ENCODE measurements at places on chromosomes 13 and 19. TPM values are rescaled to one million over a fixed set of nuclear protein-coding genes. Genes with fewer than 3 reads are reported as not detected.

The FPR2 gene
- total RNA-seq, result 1.3 TPM

The ZNF493 gene
- 9.6 TPM for total RNA-seq

- H3K27ac ChIP-seq, result no peak overlapping the region
- peaks cover 4% of the 10 kb centered on the region for H3K4me1 ChIP-seq
- H3K4me3 ChIP-seq, result no peak overlapping the region
- H3K36me3 ChIP-seq, result no peaks in the 10 kb centered on the region
- no peak for DNase-seq
- no peaks in the 10 kb centered on the region for H3K27me3 ChIP-seq
Observed at GRCh38 chr13:20774746-20775145, 985 bp upstream of the EEF1AKMT1 start.

The POGLUT2 gene
- total RNA-seq, result 0.60 TPM

GRCh38 chr19:7888145-7888825, at the start of gene LRRC8E:
Gene LRRC8E, plus strand, starts transcription at chr19:7888510. Its CDS starts 7,094 bp downstream, at chr19:7895604.
- peak within 1 kb of the TSS; percentile 66 for H3K27ac ChIP-seq
- peak within 1 kb of the TSS; percentile 71 for H3K4me3 ChIP-seq
- H3K4me1 ChIP-seq, result no peaks in the 10 kb centered on the region
- DNase-seq, result peak; percentile 91

The GET3 gene
- total RNA-seq, result 26.1 TPM

- H3K4me1 ChIP-seq, result no peaks in the 10 kb centered on the region
- no peak overlapping the region for H3K27ac ChIP-seq
- H3K36me3 ChIP-seq, result no peaks in the 10 kb centered on the region
Observed at GRCh38 chr19:41994521-41994971, 516 bp upstream of the ATP1A3 start.

GRCh38 chr13:98181111-98181815, 4.2 kb upstream of the RNF113B start:
- H3K27me3 ChIP-seq, result no peaks in the 10 kb centered on the region
- no peak for DNase-seq
- H3K4me3 ChIP-seq, result no peak overlapping the region

The CYP4F22 gene
- not detected for total RNA-seq

DNA sequence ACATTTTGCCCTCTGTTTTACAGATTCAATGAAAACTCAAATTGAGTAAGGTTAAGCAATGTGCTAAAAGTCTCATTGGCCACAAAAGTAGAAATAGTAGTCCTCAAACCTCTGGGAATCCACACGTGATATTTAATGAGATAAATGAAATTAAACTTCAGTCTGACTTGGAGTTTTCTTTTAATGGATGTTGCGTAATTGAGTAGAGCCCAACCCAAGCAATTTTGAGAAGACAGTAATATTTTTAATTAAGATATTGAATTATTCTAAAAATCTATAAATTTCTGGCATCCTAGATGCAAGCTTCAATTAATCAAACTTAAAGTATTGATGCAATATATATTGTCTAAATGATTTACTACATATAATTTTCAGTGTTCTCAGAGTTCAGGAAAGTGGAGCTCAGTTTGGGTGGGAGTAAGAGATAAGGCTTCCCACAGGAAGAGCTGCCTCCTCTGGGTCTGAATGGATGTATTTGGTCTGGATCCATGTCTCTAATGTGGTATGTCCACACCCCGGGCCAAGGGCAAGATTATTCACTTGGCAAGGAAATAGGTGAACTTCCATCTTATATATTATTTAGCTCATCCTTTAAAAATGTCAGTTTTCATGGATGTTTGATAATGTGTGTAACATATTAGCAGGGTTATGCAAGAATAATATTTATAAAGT, 6.9 kb downstream of the MBNL2 start:
- no peak for DNase-seq
- H3K36me3 ChIP-seq, result no peaks in the 10 kb centered on the region
- no peak overlapping the region for H3K27ac ChIP-seq
- H3K27me3 ChIP-seq, result no peaks in the 10 kb centered on the region
- H3K4me1 ChIP-seq, result peaks cover 46% of the 10 kb centered on the region

The KLK1 gene
- 1,981 TPM for total RNA-seq

The SAMD4B gene
- total RNA-seq, result 25.0 TPM

DNA sequence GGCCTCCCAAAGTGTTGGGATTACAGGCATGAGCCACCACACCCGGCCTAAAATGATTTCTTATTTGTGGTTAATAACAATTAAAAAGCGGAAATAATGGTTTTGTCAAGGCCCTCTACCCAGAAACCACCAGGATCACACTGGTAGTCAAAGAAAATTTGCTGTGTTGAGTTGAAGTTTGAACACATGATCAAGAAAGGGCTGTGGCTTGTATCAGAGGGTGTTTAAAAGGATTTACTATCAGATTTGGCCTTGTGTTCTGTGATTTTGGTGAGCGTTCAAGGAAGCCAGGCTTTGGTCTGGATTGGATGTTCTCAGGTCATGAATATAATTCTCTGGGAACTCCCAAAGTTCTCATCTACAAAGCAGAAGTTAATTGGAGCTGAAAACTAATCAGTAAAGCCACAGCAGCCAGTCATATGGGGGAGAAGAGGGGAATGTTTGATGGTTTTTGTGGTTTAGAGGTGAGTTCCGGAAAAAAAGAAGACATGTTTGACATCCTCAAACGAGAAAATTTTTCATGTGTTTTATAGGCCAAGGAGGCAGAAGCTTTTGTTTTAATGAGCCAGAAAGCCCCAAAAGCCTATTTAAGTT, 10.6 kb upstream of the ZNF556 start:
- peaks cover 22% of the 10 kb centered on the region for H3K36me3 ChIP-seq
- H3K4me3 ChIP-seq, result no peak overlapping the region
- H3K27ac ChIP-seq, result no peak overlapping the region
- DNase-seq, result no peak
- H3K27me3 ChIP-seq, result no peaks in the 10 kb centered on the region
- no peaks in the 10 kb centered on the region for H3K4me1 ChIP-seq

DNA sequence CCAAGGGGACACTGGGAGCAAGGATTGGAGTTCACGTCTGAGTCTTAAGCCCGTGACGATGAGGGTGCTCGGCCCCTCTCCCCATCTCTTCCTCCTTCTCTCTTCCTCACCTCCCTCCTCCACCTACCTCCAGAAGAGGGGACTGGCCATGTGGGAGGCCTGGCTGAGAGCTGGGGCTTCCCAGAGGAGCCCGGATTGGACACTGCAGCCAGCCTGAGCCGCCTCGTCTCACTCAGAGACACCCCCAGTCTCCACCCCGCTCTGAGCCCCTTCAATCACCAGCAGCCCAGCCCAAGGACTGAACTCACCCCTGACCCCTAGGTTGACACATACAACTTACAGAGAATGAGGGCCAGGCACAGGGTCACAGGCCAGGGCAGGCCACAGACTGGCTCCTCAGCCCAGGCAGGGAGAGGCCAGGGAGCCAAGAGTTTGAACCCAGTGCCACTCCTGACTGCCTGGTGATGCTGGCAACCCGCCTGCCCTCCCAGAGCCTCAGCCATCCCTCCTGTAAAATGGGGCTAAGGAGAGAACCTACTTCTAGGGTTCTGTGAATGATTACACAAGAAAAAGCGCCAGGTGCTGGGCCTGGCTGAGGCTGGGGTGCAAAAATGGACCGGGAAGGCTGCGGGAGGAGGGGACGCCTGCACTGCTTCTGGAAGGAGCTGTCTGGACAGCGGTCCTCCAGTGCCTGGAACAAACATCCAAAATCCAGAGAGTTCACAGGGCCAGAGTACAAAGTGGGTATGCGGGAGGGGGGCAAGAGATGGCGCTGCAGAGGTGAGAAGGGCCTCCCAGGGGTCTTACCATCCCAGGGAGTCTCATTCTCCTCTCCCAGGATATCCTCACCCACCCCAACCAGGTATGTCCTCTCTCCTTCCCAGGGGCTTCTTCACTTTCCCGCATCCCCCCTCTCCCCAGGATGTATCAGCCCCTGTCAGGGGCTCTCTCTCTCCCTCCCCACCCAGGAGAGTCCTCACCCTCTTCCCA, 1.1 kb downstream of the CD79A start:
- no peak overlapping the region for H3K4me3 ChIP-seq
- DNase-seq, result no peak
- no peak overlapping the region for H3K27ac ChIP-seq
- H3K4me1 ChIP-seq, result no peaks in the 10 kb centered on the region
- no peaks in the 10 kb centered on the region for H3K36me3 ChIP-seq
- no peaks in the 10 kb centered on the region for H3K27me3 ChIP-seq

The F10 gene
- total RNA-seq, result 3.6 TPM

DNA sequence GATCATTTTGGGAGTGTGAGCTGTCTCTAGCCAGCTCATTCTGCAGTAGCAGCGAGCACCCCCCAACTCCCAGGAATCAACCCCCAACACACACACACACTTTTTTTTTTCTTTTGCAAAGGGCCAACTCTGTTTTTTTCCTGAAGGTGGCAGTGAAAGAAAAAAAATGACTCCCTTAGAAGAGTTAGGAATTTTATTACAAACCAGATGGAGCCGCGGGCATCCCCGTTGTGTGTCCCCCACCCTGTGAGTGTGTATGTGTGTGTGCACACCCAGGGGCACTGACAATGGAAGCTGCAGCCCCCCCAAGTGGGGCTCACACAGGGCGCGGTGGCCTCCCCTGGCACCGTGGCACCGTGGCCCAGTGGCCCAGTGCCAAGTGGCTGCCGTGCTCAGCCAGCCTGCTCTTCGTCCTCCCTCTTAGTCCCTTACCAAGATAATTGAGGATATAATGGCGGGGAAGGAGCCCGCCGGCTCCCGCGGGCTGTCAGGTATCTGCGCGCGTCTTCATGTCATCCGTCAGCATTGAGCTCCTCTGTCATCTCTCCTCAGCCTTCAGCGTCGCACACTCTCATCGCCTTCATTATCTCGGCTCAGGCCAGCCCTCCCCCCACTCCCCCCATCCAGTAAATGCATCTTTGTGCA, 314.1 kb downstream of the ZNF536 start:
- H3K27me3 ChIP-seq, result no peaks in the 10 kb centered on the region
- H3K36me3 ChIP-seq, result no peaks in the 10 kb centered on the region
- H3K27ac ChIP-seq, result no peak overlapping the region
- no peak overlapping the region for H3K4me3 ChIP-seq

- no peaks in the 10 kb centered on the region for H3K27me3 ChIP-seq
- no peaks in the 10 kb centered on the region for H3K36me3 ChIP-seq
- peaks cover 5% of the 10 kb centered on the region for H3K4me1 ChIP-seq
- no peak for DNase-seq
Observed at GRCh38 chr13:99655351-99656091, 154.2 kb downstream of the TM9SF2 start.

The CCDC70 gene
- not detected for total RNA-seq

The SPTBN4 gene
- 2.5 TPM for total RNA-seq

The ZNF563 gene
- total RNA-seq, result 1.5 TPM

The MAG gene
- total RNA-seq, result not detected

- no peak overlapping the region for H3K4me3 ChIP-seq
- DNase-seq, result peak; percentile 55
- H3K27me3 ChIP-seq, result no peaks in the 10 kb centered on the region
- H3K36me3 ChIP-seq, result no peaks in the 10 kb centered on the region
- H3K27ac ChIP-seq, result no peak overlapping the region
Observed at GRCh38 chr13:20174656-20175405, 14.0 kb upstream of the GJA3 start.

GRCh38 chr19:3450796-3451411, 29.4 kb downstream of the SMIM24 start:
- peaks cover 70% of the 10 kb centered on the region for H3K36me3 ChIP-seq
- DNase-seq, result no peak

The ZNF723 gene
- not detected for total RNA-seq

The RXFP2 gene
- total RNA-seq, result not detected

The ZBTB32 gene
- total RNA-seq, result not detected

The POLD1 gene
- 10.1 TPM for total RNA-seq

The CTXN1 gene
- total RNA-seq, result 5.1 TPM

- H3K36me3 ChIP-seq, result no peaks in the 10 kb centered on the region
- no peaks in the 10 kb centered on the region for H3K4me1 ChIP-seq
- no peak overlapping the region for H3K27ac ChIP-seq
- no peak overlapping the region for H3K4me3 ChIP-seq
- DNase-seq, result peak; percentile 12
Observed at GRCh38 chr19:50314724-50315708, 14.2 kb downstream of the KCNC3 start.

The DLL3 gene
- 0.13 TPM for total RNA-seq

DNA sequence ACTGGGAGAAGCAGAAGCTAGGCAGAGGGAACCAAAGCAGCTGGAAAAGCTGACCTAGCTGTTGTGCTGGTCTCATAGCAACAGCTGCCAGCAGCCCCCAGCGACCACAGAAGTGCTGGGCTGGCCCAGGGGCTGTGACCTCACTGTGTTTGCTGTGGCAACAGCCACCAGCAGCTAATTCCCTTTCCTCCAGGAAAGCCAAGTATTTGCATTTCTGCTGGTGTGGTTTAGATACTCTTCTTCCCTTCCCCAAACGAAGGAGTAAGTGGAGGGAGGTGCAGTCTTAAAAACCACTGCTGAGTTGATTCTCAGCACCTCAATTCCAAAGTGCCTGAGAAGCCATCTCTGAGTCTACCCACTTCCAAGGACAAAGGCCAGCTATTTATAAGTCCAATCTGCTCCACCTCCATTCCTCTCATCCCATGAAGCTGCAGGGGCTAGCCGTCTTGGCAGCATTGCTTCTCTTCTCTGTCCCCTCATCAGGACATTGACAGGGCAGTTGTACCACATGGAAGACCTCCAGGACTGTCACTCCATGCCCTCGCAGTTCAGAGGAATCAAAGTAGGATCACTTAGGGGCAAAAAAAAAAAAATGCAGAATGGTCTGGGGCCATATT, 11.5 kb upstream of the CCDC97 start:
- no peak overlapping the region for H3K4me3 ChIP-seq
- no peaks in the 10 kb centered on the region for H3K4me1 ChIP-seq
- H3K36me3 ChIP-seq, result peaks cover 8% of the 10 kb centered on the region
- DNase-seq, result no peak

The ICAM5 gene
- total RNA-seq, result 0.17 TPM

DNA sequence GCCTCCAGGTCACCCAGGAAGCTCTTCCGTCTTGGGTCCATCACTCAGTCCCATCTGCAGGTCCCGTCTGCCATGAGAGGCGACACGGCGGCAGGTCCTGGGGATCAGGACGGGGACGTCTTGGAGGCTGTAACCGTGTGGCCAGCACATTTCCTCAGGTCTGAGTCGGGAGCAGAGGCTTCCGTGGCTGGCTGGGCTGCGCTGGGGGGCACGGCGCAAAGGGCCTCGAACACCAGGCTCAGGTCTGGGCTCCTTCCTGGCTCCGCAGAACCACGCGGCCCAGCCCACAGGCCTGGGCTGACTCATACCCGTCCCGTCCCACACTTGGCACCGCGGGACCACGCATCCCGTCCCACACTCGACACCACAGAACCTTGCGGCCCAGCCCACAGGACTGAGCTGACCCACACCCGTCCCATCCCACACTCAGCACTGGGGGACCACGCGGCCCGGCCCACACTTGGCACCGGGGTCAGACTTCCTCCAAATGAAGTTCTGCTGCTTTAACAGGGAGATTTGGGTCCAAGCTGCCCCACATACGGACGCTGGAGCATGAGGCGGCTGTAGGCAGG, 30.2 kb downstream of the SBNO2 start:
- no peak overlapping the region for H3K27ac ChIP-seq
- no peaks in the 10 kb centered on the region for H3K27me3 ChIP-seq
- H3K36me3 ChIP-seq, result peaks cover 16% of the 10 kb centered on the region
- no peaks in the 10 kb centered on the region for H3K4me1 ChIP-seq
- no peak for DNase-seq
